ENCODE measurements at places on chromosomes 6 and 20. TPM values are rescaled to one million over a fixed set of nuclear protein-coding genes. Genes with fewer than 3 reads are reported as not detected.

TTLL9 gene
- not detected for total RNA-seq

SLC13A3 gene
- 0.71 TPM for total RNA-seq

GRCh38 chr6:167571550-167571949 is 246.7 kb downstream of the TTLL2 start:
- no peak for DNase-seq

- DNase-seq, result no peak
These were observed 128.5 kb upstream of the DST start for GRCh38 chr6:56771189-56771588.

DNA sequence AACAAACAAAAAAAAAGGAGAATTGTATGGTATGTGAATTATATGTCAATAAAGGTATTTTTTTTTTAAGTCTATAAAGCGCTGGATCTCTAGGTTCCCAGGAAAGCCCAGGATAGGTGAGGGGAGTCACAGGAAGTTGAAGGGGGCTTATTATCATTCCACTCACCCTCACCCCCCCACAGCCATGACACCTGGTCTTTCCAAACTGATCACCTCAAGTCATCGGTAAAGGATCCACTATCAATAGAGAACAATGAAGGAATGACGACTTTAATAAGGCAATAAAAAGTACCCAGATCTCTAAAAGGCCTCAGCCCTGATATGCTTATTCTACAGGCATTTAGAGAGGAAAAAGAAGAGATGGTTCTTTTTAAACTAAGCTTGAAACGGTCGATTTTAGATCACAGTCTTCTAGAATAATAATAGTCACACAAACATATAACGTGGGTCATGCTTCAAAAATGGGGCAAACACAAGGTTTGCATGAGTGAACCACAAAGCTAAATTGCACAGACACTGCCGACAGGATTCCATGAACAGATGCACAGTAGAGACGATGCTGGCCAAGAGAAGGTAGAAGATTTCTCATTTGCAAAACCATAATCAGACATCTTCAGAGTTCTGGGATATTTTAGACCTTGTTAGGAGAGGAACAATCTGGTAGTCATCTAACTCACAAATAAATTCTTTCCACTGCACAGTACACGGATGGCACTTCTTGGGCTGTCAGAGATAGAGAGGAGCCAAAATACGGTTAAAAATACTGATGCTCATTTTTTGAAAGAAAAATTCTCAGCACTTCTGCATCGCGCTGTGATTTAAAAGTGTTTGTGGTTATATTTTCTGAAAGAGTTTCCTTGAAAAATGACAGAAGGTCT is 21.0 kb downstream of the ZMYND8 start:
- DNase-seq, result no peak

All from left cardiac atrium (tissue), 4 donors.